ENCODE measurements at places on chromosomes 7 and 10.

DNA sequence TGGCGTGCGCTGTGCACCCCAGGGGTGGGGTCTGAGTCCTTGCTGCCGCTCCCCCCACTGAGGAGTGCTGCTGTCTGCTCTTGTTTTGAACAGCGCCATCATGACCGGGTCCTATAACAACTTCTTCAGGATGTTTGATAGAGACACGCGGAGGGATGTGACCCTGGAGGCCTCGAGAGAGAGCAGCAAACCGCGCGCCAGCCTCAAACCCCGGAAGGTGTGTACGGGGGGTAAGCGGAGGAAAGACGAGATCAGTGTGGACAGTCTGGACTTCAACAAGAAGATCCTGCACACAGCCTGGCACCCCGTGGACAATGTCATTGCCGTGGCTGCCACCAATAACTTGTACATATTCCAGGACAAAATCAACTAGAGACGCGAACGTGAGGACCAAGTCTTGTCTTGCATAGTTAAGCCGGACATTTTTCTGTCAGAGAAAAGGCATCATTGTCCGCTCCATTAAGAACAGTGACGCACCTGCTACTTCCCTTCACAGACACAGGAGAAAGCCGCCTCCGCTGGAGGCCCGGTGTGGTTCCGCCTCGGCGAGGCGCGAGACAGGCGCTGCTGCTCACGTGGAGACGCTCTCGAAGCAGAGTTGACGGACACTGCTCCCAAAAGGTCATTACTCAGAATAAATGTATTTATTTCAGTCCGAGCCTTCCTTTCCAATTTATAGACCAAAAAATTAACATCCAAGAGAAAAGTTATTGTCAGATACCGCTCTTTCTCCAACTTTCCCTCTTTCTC, 26.0 kb downstream of the BNIP3 start:
- no peak for DNase-seq

DNA sequence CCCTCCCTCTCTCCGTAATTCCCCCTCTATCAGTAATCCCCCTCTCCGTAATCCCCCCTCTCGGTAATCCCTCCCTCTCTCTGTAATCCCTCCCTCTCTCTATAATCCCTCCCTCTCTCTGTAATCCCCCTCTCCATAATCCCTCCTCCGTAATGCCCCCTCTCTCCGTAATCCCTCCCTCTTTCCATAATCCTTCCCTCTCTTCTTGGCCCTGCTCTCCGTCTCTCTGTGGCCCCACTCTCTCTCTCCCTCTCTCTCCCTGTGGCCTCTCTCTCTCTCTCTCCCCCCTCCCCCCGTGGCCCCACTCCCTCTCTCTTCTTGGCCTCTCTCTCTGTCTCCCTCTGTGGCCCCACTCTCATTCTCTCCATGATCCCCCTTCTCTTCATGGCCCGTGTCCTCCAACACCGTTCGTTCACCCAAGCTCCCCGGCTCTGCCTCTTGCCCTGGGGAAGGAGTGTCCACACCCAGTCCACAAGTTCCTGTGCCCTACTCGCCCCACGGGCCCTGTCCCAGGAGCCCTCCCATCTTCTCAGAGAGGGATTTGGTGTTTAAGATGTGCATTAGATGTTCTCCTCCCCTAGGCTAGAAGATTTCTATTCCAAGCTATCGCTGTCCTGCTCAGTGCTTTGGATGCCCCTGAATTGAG, 19.8 kb downstream of the SHH start:
- no peak for DNase-seq

DNA sequence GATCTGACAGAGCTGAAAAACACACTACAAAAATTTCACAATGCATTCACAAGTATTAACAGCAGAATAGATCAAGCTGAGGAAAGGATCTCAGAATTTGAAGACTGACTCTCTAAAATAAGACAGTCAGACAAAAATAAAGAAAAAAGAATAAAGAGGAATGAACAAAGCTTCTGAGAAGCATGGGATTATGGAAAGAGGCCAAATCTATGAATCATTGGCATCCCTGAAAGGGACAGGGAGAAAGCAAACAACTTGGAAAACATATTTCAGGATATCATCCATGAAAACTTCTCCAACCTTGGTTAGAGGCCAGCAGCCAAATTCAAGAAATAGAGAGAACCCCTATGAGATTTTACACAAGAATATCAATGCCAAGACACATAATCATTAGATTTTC, 804.8 kb upstream of the IGFBP3 start:
- DNase-seq, result no peak

- no peak for DNase-seq
Observed at GRCh38 chr7:84106291-84106690, 88.3 kb downstream of the SEMA3A start.

DNA sequence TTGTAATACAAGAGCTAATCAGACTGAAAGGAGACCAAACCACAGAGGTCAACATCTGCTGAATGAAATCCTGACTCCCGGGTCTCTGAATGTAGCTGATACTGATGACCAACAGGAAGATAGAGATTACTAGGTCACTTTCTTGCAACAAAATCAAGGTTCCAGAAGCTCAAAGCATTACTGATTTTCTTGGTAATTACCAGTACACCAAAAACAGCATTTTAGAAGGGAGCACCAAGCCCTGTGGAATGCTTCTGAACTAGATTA, 177.7 kb downstream of the SLC25A13 start:
- DNase-seq, result no peak

DNA sequence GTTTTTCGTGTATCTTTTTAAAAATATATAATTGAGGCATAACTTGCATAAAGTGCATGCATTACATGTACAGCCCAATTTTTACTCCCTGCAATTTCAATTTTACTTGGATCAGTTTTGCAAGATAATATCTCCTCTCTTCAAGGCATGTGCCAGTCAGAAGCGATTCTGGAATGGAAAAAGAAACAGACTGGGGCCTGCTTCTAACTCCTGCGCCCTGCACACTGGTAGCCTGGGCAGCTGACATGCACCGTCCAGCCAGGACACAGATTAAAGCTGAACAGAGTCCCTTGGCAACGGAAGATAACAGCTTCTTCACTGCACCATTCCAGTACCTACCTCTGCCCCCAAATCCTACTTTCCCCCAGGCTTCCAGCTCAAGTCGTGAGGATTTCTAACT, 182.1 kb downstream of the FAM107B start:
- DNase-seq, result no peak

GRCh38 chr10:47207281-47207615, 92.7 kb upstream of the GDF10 start:
- DNase-seq, result no peak

GRCh38 chr10:29543715-29544114, 91.1 kb downstream of the SVIL start:
- no peak for DNase-seq

DNA sequence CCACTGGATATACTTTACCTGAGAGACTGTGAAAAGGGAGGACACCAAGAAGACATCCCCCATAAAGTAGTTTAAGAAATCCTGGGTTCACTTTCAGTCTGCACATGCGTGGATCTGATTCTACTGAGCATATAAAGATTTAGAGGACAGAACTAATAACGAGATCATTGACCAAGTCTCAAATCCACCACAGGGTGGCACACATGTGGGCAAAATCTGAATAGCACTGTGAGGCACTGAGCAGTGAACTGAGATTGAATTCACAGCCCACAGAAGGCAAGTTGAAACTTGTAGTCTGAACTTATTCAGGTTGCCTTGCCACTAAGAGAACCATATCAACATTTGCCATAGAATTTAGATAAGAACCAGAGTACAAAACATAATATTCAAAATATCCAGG, 818.6 kb downstream of the GRID1 start:
- peak; percentile 11 for DNase-seq

GRCh38 chr7:99719996-99720769, 14.8 kb downstream of the CYP3A7 start:
- DNase-seq, result no peak

DNA sequence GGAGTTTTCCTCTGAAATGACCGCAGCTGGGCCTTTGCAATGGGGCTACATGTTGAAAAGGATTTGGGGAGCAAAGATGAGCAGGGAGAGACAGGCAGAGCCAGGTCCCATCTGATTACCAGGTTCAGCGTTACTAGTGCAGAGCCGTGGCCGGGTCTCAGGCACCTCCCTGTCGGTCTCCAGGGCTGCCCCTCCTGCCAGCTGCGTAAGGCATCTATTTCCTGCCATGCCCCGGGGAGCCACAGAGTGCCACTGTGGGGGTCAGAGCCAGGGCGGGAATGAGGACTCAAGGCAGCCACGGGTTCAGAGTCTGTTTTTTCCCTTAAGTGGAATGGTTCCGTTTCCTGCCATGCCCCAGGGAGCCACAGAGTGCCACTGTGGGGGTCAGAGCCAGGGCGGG, 382.6 kb upstream of the SHH start:
- no peak for DNase-seq

GRCh38 chr10:88525371-88526069, 57.6 kb downstream of the RNLS start:
- no peak for DNase-seq

Measured in NCI-H1417 (cell line).